ENCODE measurements at places on chromosomes 5 and 9.

DNA sequence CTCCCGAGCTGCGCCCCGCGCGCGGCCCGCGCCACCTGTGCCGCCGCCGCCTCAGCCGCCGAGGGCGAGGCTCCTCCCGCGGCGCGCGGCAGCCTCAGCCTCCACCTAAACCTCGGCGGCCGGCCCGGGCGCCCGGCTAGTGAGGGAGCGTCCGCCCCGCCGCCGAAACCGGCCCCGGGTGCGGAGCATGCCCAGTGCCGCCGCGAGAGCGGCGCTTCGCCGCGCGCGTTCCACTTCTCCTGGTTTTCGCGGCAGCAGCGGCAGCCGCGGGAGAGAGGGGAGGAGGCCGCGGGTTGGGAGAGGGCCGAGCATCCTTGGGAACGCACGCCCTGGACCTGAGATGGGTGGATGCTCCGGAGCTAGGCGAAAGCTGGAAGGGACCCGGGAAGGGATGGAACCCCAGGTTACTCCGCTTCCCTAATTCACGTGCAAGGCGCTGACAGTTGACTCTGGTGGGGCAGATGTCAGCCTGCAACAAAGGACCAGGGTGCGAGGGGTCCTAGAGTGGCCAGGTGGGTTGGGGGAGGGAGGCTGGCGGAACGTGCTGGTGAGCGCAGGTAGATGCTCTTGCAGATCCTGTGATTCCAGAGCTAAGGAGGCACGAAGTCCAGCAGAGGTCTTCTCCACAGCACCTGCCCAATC lies at the start of gene CTNND2:
CTNND2 (minus strand) TSS at position 182 of the 642 bp plus-strand sequence. CDS start 593 bp downstream, outside the sequence.
- peak; percentile 67 for DNase-seq

- DNase-seq: peak; percentile 16
These were observed 230.6 kb downstream of the FSTL4 start for GRCh38 chr5:133381571-133382365.

- DNase-seq: no peak
These were observed 107.5 kb downstream of the NREP start for GRCh38 chr5:111649516-111649915.

GRCh38 chr5:83450967-83451248 lies 20.6 kb upstream of the VCAN start:
- DNase-seq: no peak

DNA sequence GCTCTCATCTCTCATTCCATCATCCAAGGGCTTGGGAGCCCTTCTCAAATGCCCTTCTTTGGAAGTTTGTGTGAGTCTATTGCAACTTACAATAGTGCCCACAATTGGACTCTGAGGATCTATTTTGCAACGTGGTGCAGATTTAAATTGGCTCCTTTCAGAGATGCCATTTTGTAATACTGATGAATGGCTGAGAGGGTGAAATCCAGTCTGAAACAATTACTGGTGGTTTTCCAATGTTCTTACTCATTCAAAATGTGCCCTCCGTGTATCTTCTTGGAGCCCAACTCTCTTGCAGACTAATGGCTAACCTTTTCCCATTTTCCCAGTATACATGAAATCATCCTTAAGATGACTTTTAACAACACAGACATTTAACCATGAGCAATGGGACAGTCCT lies 6.1 kb downstream of the ZNF462 start:
- DNase-seq: no peak

GRCh38 chr5:143543358-143544255 lies 140.1 kb upstream of the NR3C1 start:
- no peak for DNase-seq

GRCh38 chr5:159262472-159262858 lies 625 bp upstream of the UBLCP1 start:
- no peak for DNase-seq

DNA sequence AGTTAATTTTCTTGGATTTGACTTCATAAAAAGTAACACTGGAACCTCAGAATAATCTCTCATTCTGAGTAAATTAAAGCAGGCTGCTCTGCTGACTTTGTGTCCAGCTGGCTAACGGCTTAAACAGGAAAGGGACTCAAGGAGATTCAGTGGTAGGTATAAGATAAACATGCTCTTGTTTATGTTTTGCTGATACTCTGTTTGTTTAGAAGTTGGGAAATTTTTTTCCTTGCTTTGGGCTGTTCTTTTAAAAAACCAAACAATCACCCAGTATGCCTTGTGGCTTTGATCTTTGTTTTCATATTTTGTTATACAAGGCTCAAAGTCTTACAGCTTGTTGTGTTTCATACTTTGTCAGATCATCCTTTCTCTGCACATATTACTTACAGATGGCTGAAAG lies 237.6 kb upstream of the RIOK2 start:
- no peak for DNase-seq

- DNase-seq: no peak
These were observed 10.1 kb downstream of the ABCA2 start for GRCh38 chr9:137017791-137018497.

DNA sequence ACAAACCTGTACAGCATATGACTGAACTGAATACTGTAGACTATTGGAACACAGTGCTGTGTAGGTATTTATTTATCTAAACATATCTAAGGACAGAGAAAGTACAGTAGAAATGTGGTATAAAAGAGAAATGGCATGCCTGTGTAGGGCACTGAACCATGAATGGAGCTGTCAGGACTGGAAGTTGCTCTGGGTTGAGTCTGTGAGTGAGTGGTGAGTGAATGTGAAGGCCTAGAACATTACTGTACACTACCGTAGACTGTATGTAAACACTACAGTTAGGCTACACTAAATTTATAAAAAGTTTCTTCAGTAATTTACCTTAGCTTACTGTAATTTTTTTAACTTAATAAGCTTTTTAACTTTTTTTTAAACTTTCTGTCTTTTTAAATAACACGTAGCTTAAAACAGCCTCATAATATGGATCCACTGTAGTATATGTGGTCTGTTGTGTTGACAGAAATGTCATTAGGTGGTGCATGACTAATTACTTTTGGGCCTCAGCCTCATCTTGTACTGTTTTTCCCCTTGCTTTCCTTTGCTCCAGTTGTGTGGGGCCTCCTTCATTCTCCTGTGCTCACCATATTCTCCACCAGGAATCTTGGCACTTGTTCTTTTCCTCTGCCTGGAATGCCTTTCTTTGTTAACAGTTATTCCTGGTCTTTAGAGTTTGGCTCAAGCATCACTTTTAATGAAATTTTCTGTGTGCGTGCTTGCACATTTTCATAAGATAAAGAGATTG lies 8.8 kb downstream of the SPIN1 start:
- DNase-seq: no peak

DNA sequence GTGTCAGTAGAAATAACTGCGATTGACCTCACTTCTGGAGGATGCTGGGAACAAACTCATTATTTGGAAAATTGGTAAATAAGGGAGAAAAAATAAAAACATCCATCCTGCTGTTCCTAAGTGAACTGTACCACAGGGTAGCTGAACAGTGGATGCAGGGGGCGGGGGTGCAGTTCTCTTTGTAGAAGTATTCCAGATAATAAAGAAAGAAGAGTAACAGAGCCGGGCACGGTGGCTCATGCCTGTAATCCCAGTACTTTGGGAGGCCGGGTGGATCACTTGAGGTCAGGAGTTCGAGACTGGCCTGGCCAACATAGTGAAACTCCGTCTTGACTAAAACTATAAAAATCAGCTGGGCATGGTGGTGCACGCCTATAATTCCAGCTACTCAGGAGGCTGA lies 132.1 kb downstream of the COL23A1 start:
- DNase-seq: no peak

DNA sequence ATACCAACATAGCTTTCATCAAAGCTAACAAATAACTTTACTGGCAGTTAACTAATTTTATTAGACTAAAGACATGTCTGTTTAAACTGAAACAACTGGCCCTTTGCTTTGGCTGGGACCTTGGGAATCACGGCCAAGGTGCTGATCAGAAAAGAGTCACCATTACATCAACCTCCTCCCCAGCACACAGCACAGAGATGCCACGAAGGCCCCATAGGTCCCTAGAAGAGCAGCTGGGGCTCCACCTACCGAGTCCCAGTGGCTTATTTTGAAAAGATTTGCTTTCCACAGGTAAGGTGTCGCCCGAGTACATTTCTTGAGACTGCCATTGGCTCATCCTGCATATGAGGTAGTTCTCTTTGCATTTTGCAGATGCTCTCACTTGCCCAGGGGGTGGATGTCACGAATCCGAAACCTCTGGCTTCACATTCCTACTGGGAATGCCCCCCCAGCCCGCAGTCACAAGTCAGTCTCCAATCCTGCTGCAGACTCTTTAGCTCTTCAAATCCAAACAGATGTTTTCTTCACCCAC lies 18.8 kb upstream of the HSD17B3 start:
- no peak for DNase-seq

DNA sequence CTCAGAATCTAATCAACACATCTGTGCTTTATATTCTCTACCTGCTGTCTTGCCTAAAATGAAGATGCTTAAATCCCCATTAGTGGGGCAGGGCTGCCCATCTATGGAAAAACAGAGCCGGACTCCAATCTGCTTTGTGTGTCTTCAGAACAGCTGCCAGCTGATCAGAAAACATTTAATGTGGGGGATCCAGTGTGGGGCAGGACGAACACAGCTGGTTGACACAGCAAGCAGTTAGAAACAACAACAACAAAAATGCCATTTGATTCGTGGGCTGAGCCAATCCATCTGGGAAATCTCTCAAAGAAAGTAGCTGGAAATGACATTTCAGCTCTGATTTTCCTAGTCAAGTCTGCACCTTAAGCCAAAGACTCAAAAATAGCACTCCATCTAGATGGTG lies 99.8 kb downstream of the PPP2R2B start:
- no peak for DNase-seq

DNA sequence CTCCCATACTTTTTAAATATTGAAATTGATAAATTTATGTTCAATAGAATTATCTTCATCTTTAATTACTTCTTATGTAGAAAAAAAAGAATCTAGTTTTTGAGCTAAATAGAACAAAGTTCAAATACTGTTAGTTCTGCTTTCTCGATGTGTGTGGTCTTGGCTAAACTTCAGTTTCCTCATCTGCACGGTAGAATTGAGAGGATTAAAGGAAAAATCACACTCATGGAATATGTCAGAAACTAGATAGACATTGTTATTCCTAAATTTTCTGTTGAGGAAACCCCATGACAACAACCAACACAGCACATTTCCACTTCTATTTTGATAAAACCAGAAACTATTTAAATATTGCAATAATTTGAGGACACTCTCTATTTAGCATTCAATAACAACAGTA lies 100.3 kb downstream of the MUSK start:
- DNase-seq: no peak

GRCh38 chr5:51487952-51488351 lies 104.7 kb downstream of the ISL1 start:
- DNase-seq: no peak

- DNase-seq: no peak
These were observed 153.5 kb upstream of the IQGAP2 start for GRCh38 chr5:76249621-76250020.

GRCh38 chr5:134024811-134025210 lies 20.0 kb upstream of the VDAC1 start:
- no peak for DNase-seq

- no peak for DNase-seq
These were observed 46.4 kb upstream of the PRRC2B start for GRCh38 chr9:131347376-131348020.

GRCh38 chr5:141838326-141839014 lies 39.7 kb downstream of the PCDH1 start:
- no peak for DNase-seq

Data from caudate nucleus (tissue), 63 donors.